CD4-positive, alpha-beta T cell treated with Interleukin-12 subunit alpha and Interleukin-12 subunit beta, for 1 hour (primary cell): ENCODE measurements at places on chromosomes 11 and 22.

DNA sequence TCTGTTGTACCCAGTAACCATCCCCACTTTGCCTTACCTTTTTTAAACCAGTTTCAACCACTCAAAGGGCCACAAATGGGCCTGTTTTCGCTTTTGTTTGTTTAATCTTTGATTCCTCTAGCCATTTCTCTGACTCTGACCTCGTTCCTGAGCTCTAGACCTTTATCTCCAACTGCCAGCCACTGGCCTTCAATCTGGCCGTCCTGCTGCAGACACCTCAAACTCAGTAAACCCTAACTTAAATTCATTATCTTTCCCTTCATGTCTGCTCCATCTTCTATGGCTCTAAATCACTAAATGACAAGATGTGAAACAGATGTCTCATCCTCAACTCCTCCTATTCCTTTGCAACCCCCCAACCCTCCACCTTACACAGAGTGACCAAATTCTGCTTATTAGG, 1.3 kb upstream of the GDPD4 start:
- no peak for DNase-seq

DNA sequence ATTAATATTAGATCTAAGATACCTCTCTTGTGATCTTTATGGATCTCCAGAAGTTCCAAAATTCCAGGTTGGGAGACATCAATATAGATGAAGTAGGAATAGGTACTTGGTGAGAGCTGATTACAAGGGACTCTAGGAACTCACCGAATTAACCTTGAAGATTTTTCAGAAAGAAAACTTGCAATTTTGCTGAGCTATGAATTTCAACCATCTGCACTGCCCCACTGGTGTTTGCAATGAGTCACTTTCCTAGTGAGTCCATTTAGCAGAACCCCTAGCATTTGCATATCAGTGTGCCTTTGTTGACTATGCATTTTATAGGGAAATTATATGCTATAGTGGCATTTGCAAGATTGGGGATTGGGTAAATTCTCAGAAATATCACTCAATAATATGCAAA, 122.0 kb downstream of the CTNND1 start:
- no peak for DNase-seq

- no peak for DNase-seq
These were observed 27.0 kb downstream of the AP2A2 start for GRCh38 chr11:952406-953385.

DNA sequence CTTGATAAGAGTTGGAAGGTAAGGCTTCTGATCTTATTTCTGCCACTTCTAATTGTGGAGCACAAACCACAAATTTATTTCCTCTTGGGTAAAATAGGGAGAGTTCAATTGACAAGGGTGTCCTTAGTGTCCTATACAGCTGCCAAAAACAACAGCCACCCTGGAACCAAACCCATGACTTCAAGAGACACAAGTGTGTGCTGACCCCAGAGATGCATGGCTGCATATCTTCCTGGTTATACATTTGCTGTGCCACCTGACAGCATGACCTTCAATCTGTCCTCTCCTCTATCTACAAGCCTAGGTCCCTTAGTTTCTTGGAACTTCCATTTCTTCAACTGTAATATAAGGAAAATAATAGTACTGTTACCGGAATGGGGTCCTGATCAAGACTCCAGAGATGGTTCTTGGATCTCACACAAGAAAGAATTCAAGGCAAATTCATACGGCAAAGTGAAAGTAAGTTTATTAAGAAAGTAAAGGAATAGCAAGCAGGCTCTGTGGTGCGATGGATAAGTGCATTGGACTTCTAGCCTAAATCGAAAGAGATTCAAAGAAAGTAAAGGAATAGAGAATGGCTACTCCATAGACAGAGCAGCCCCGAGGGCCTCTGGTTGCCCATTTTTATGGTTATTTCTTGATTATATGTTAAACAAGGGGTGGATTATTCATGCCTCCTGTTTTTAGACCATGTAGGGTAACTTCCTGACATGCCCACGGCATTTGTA, 15.5 kb upstream of the TMEM123 start:
- no peak for DNase-seq

GRCh38 chr11:110027627-110028371, 65.4 kb upstream of the ZC3H12C start:
- no peak for DNase-seq

- peak; percentile 71 for DNase-seq
These were observed 78.9 kb downstream of the FLI1 start for GRCh38 chr11:128772814-128773213.

GRCh38 chr11:1749395-1750351, 722 bp downstream of the IFITM10 start:
- DNase-seq: no peak

GRCh38 chr22:30717952-30718351, 23.3 kb downstream of the OSBP2 start:
- DNase-seq: no peak
